GM23338 (cell line): ENCODE measurements at places on chromosomes 6 and 20. TPM values are rescaled to one million over a fixed set of nuclear protein-coding genes. Genes with fewer than 3 reads are reported as not detected.

DNA sequence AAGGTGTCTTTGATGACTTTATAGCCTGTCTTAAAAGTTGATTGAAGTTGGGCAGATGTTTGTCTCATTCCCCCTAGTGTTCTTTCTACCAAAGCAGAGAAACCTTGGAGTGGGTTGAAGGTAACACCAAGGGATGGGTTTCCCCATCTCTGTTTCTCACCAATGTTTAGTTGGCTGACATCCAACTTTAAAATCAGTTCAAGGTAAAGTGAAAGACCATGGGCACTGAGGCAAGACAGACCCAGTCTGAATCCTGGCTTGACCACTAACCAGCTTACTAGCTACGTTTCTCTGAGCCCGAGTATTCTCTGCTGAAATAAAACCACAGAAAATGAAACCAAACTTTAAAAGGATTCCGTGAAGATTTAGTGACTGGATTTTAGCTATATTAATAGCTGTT lies 258.9 kb downstream of the KIF16B start:
- no peak for DNase-seq

- no peak for DNase-seq
Observed at GRCh38 chr6:47974106-47974505, 136.9 kb downstream of the PTCHD4 start.

GRCh38 chr6:31037682-31038081 lies 27.4 kb downstream of the MUC22 start:
- DNase-seq, result no peak

- DNase-seq, result no peak
Observed at GRCh38 chr6:66814156-66814555, 1107.1 kb upstream of the EYS start.

GRCh38 chr6:18978337-18979128 lies 591.4 kb downstream of the RNF144B start:
- peak; percentile 67 for DNase-seq

DNA sequence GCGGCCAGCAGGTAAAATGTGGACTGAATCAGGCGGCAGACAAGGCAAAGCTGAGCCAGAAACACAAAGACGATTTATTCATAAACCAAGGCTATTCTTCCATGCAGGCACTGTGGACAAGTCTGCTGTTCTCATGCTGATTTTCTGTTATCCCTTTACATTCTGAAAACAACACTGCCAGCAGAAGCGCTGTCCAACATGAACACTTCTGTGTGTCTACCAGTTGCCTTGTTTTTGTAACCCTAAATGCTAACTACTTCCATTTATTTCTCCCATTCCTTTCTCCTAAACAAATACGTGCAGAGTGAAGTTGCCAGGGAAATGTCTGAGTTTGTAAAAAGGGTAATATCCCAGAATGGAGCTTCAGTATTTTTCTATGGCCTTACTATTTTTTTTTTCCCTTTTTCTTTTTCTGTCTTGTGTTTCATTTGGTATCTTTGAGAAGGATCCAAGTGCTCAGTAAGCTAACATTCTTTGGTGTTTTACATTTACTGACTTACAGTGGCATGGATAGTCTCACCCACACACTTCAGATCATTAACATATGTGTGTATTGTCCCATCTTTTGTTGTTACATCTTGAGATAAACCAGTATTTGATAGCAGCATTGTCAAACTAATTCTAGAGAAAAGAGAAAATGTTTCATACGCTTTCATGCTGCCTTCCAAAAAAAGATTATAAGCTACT lies 1308.9 kb upstream of the MAP3K7 start:
- DNase-seq, result no peak

DNA sequence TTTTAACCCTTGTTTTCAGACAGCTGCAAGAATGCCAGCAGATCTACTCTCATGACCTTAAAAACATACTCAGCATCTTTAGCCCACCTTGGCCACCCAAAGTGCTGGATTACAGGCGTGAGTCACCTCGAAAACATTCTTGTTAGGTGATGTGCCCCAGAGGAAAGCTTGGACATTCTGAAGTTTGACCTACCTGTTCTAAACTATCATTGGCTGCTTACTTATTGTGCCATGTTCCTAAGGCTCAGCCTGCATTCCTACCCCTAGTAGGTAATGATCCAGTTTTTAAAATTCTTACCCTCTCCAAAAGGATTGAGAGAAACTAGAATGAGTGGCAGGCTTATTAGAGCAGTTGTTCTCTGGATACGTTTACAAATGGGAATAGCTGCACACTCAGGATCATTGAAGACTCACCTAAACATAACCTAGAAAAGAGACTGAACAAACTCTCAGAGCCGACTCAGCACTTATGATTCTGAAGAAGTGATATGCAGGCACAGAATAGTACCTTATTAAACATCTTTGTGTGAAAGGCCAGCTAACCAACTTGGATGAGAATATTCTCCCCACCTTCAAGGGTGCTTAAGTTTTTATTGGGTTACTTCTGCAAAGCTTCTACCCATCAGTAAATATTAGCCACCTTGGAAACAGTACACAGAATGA lies 362.1 kb downstream of the NRN1 start:
- DNase-seq, result no peak

Gene PDYN
- 0.24 and 0.47 TPM in 2 replicates for total RNA-seq

Gene HEY2
- total RNA-seq, result 3.7 and 4.3 TPM in 2 replicates

Gene SLC12A5
- total RNA-seq, result 0.35 and 3.5 TPM in 2 replicates
